CD4-positive, alpha-beta memory T cell (primary cell): ENCODE measurements at places on chromosomes 2 and 18.

DNA sequence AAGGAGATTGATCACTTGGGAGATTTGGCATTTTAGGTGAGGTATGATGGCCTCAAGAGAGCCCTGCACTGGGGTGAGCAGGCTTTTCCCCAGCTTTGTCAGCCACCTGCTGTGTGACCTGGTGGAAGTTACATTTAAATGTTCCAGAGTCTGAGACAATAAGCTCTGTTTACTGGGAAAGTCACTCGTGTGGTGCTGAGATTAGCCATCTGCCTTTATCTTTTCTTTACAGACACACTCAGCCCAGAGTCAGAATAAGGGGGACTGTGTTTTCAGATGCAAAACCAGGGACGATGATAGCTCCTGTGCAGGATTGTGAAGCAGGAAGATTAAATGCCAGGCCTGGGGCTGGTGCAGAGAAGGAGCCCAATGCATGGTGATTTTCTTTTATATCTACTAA is 47.9 kb downstream of the SH3RF3 start:
- DNase-seq: no peak

DNA sequence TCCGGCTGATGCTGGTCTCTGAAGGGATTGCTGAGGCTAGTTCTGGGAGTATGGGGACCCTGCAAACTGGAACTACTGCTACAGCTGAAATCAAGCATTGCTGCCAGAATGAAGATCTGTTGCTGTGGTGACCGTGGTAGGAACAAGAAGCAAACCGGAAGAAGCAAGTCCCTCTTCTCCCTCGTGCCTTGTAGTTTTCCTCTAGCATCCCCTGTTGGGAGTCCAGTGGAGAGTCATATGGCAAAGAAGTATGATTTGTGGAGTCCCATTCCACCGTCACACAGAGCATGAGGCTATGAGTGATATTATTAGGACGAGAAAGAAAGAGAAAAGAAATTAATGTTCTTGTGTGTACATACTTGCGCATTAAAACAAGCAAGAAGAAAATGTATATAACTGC is 138.8 kb upstream of the SP5 start:
- DNase-seq: no peak

DNA sequence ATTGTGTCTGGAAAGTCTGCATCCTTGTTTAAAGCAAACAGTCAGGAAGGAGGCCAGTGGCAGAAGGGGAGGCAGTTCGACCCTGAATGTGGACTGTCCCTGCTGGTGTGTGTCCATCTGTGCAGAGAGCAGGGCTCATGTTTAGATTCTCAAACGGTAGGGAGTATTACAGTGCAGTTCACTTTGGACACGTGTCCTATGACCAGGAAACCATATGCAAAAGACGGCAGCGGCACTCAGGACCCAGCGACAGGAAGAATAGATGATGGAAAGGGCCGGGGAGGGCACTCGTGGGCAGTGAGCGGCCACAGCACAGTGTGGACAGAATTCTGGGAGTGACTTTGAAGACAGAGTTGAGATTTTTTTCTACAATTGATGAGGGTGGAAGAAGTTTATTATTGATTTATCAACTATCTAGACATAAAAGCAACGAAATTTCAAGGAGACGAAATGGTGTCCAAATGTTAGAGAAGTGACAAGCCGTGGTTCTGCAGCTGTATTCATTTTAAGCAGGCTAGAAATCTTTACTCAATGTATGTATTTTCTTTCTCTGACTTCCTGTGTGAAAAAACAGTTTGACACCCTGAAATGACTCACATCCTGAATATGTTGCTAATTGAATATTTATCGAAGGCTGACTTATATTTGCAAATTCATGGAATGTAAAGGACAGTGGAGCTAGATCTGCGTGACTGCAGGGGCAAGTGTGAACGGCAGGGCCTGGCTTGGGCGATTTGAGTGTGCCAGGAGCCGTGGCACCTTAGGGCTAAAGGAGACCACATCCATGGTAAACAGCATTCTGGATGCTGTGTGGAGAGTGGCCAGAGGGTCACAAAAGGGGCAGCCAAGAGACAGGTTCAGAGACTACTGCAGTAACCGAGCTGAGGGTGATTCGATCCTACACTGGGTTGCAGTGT is 214.2 kb downstream of the PTGR3 start:
- peak; percentile 37 for DNase-seq

- DNase-seq: no peak
Measured at GRCh38 chr18:9531791-9532410, 56.6 kb downstream of the RALBP1 start.

- no peak for DNase-seq
Measured at GRCh38 chr2:205017381-205017780, 472.1 kb downstream of the PARD3B start.

- no peak for DNase-seq
Measured at GRCh38 chr2:112643488-112643887, 2.3 kb upstream of the SLC20A1 start.

- DNase-seq: no peak
Measured at GRCh38 chr2:11799826-11800225, 53.4 kb downstream of the LPIN1 start.

DNA sequence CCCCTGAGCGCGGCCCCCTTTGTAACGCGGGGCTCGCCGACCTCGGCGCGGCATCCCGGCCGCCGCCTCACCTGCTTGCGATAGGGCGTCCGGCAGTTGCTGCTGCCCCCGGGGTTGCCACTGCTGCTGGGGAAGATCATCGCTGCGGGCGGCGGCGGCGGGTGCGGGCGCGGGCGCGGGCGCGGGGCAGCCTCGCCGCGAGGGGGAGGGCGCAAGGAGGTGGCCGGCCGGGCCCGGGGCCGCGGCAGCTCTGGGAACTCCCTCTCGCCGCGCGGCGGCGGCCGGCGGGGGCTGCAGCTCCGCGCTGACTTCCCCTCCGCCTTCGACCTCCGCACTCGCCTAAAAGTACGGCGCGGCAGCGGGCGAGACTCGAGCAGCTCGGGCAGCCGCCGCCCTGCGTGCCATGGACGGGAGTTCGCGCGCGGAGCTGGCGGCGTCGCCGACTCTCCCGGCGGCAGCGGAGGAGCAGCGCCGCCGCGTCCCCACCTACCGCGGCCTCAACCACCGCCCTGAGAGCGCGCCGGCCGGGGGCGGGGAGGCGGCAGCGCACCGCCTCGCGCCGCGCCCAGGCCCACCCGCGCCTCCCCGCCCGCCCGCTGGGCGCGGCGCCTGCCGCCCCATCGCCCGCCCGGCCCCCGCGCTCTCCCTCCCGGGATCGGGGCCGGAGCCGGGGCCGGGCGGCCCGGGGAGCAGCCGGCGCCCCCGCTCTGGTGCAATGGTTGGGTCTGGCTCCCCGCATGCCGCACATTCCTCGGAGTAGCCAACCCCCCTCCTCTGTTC is 86.0 kb downstream of the RBMS1 start:
- DNase-seq: peak; percentile 67
